IPS DF 6.9 (cell line): ENCODE measurements at places on chromosomes 1 and 21.

DNA sequence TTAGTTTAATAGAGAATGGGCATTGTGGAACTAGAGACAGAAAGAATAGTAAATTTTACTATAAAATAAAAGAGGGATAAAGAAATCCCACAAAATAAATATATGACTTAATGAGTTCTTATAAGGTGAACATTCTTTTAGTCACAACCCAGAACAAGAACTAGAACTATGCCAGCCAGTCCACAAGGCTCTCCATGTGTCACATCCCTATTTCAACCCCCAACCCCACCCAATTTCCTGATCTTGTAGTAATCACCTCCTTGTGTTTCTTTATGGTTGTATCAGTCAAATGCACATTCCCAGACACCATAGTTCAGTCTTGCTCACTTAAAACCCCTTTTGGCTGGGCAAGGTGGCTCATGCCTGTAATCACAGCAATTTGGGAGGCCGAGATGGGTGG lies 662.3 kb upstream of the CAMK1G start:
- no peak for DNase-seq

DNA sequence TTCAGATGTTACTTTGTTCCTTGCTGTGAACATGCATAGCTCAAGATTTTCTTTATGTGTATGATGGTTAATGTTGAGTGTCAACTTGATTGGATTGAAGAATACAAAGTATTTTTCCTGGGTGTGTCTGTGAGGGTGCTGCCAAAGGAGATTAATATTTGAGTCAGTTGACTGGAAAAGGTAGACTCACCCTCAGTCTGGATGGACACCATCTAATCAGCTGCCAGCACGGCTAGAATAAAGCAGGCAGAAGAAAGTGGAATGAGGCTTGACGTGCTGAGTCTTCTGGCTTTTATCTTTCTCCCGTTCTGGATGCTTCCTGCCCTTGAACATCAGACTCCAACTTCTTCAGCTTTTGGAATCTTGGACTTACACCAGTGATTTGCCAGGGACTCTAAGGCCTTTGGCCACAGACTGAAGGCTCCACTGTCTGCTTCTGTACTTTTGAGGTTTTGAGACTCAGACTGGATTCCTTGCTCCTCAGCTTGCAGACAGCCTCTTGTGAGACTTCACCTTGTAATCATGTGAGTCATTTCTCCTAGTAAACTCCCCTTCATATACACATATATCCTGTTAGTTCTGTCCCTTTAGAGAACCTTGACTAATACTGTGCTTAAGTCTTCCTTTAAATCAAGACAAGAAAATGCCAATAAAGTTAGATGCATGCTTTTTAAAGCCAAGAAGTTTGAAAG lies 626.6 kb downstream of the KCNT2 start:
- no peak for DNase-seq

DNA sequence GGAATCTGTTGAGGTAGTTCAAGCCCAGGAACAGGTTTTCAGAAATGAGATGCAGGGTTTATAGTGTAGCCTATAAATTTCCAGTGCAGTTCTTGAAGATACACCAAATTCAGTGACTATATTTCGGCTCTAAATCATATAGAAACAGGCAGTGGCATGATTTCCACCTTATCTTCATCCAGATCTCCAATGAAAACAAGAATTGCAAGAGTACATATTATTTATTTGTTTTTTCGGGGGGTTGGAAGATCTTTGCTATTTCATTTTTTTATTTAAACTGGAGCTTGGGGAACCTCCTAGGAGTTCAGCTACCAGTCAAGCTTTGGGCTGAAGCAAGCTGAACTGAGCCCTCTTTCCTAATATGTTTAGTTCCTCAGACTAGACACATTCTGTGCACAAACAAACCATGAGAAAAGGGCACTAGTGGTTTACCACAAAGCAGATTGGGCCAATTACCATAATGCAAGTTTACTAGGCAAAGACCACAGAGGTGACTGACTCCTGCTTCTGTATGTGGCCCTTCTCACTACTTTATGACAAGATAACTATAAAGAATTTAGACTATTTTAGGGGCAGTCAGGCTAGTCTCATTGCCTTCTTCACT lies 68.5 kb downstream of the RGS2 start:
- no peak for DNase-seq

DNA sequence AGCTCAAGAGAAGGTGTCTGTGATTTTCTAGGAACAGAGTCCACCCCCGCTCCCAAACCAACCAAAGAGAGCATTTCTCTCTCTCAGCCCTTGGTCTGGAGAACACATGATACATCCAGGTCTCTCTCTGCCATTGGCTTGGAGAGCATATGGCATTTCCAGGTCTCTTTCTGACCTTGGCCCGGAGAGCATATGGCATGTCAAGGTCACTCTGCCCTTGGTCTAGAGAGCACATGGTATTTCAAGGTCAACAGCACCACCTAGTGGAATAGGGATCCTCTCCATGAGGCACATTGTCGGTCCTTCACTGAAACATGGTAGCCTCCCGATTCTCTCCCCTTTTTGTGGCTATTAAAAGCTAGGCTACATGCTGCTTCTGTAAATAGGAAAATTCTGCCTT lies 437.7 kb upstream of the OLFM3 start:
- peak; percentile 29 for DNase-seq

GRCh38 chr1:9792156-9793042 lies 31.4 kb downstream of the CLSTN1 start:
- peak; percentile 41 for DNase-seq

DNA sequence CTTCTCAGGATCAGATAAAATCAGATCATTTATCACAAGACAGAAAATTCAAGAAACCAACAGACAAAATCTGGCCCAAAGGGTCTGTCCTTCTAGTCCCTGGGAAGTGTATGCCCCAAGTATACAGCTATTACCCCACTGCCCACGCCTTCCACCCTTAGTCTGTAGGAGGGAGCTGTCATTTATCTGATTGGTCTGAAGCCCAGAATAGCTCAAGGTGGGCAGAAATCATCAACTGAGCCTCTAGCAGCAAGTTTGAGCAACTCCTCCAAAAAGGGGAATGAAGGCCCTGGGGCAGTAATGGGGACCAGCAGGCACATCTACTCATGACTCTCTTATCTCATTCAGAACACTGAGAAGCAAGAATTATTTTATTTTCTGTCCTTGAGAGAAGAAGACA lies 126.9 kb downstream of the MATN1 start:
- no peak for DNase-seq

DNA sequence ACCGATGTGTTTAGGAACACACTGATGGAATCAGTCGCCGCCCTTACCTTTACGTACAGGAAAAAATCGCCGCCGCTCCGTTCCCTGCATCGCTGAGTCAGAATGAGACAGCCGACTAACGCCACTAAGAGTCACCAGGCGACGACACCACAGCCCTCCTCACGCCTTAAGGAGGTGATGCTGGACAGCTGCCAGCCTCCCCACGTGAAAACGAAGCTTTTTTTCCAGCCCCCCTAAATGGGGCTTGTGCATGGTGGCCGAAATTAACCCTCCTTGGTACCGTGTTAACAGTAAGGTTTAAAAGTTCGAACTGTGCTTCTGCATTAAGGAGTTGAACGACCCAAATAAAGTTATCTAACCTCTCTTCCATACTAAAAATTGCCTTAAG lies 511 bp downstream of the DNTTIP2 start:
- DNase-seq = no peak

GRCh38 chr1:14912839-14913481 lies 240.6 kb upstream of the TMEM51 start:
- no peak for DNase-seq

DNA sequence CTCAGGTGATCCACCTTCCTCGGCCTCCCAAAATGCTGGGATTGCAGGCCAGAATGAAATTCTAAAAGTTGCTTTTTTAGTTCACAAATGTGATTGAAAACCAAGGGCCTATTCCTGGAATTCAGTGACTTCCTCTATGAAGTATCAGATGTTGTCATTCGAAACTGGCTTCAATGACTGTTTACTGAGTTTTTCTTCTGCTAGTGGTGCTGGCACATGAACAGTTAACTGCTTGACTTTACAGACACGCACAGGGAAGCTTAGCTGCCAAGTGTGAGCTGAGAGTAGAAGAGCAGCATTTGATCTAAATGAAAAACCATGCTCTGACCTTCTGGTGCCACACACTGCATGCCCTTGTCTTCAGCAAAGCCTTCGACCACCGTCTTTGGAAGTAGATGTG lies 32.8 kb upstream of the AJAP1 start:
- DNase-seq = no peak

DNA sequence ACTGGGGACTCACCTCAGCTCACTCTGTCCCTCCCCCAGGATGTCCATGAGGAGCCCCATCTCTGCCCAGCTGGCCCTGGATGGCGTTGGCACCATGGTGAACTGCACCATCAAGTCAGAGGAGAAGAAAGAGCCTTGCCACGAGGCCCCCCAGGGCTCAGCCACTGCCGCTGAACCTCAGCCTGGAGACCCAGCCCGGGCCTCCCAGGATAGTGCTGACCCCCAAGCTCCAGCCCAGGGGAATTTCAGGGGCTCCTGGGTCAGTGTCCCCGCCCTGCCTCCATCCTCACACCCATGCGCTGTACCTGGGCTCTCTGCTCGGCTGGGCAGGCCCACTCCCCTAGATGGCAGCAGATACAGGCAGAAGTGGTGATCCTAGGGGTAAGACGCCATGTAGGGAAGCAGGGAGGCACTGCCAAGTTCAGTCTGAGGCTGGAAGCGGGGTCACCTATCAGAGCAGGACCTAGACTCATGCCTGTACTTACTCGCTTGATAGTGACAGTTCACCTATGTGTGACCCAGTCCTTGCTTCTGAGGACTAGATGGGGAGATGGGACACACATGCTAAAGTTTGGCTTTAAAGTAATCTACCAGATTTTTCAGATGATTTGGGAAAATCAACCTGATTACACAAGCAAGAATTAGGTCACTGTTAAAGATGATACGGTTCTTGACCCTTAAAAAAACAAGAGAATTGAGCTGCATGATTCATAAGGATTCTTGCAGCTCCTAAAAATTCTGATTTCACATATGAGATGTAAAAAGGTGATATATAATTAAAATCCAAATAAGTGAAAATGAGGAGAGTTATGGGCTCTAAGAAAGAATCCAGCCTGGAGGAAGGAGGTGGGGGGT lies 38.7 kb downstream of the ETNK2 start:
- DNase-seq = no peak

DNA sequence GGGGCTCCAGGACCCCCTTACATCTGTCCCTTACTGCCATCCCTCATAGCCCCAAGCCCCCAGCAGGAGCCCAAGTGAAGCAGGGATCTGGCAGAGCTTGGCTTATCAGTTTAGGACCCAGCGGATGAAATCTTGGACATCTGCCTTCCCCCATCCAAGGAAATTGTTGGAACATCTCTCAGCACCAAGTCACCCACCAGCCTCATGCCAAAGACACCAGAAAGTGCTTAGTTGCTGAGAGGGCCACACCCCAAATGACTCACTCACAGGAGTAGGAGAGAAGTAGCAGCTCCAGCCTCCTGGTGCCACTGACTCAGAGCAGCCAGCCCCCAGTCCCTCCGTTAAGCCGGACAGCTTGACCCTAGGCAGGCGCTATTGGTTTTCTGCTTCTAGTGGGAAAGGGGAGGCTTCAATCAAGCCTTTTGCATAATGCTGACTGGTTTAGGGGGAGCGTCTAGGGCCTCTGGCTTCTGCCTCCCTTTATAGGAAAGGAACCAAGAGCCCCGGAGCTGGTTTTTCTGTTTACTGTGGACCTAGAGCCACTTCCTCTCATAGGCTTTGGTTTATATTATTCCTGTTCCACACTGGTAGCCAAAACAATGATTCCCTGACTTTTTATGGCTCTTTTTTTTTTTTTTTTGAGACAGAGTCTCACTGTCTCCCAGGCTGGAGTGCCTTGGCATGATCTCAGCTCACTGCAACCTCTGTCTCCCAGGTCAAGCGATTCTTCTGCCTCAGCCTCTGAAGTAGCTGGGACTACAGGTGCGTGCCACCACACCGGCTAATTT lies 114.2 kb upstream of the IPO9 start:
- no peak for DNase-seq

DNA sequence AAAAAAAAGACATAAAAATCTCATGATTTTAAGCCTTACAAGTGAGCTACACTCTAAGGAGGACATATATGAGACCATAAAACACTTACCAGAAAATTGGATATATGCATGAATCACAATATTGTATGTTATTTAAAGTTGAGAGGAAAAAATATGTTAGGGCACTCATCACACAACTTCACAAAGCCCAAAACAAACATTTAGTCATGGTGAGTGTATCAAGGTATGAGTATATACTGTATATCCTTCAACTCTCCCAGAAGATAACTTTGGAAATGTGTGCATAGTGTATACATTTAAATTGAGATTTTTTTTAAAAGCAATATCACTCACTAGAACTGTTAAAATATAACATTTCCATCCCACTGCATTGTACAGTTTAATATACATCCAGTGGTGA lies 259.3 kb downstream of the SRGAP2C start:
- no peak for DNase-seq

GRCh38 chr1:184380468-184380867 lies 6.4 kb upstream of the C1orf21 start:
- no peak for DNase-seq

DNA sequence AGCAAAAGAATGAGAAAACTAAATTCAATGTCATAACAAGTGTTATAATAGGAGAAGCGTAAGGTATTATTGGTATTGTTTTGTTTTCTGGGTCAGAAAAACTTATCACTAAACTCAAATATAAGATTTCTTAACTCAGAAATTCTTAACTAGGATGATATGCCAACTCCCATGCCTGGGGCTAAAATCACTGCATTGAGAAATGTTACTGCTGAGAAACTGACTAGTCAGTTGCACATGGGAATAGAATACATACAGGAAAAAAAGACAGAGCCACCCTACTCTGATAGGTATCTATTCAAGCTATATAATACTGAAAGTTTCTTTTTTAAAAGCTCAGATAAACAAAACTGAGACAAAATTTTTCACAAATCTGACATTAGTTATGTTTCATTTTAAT lies 56.3 kb downstream of the PRPF38A start:
- DNase-seq = no peak

- DNase-seq = peak; percentile 11
These were observed 67.6 kb upstream of the LRRC8B start for GRCh38 chr1:89457046-89457445.

- no peak for DNase-seq
These were observed 106.3 kb upstream of the CSF3R start for GRCh38 chr1:36588972-36589371.

GRCh38 chr1:115679141-115679611 lies 37.4 kb downstream of the VANGL1 start:
- no peak for DNase-seq

- DNase-seq = no peak
These were observed 78.9 kb upstream of the KCNK2 start for GRCh38 chr1:215003686-215004085.

GRCh38 chr1:174028495-174028894 lies 6.3 kb upstream of the RC3H1 start:
- no peak for DNase-seq

GRCh38 chr1:70204600-70204999 lies 779 bp downstream of the LRRC40 start:
- DNase-seq = no peak

DNA sequence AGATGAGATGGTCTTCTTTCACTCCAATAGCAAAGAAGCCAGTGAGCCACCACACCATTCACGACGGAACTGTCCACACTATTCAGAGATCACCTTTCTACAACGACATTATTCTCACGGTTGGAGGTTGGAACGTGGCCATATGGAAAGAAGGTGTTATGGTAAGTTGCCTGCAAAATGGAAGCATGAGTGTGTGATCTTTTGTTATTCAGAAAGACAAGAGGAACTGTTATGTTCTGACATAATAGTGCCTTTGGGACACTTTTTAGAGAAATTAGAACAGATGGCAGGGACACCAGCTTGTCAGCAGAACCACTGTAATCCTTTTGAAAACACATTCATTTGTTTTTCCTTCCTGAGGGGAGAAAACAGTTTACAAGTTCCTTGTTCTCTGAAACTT lies 75.8 kb upstream of the MCOLN3 start:
- no peak for DNase-seq
